Hematopoietic multipotent progenitor cell treated with erythropoietin and hydrocortisone succinate and interleukin-3 and kit ligand, for 6 days (in vitro differentiated cells): ENCODE measurements at places on chromosomes 4 and X.

DNA sequence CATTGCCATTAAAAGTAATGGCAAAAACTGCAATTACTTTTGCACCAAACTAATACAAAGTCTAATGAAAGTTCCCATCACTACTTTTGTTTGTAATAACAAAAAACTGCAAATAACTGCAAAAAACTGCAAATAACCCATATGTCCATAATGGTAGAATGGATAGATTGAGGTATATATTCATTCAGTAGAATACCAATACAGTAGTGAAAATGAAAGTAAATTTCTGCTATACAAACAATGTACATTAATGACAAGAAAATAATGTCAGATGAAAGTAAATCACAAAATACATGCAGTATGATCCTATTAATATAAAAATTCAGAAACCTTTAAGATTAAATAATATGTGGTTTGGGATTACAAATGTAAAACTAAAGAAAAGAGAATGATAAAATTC lies 41.3 kb upstream of the CEP135 start:
- no peak for DNase-seq

GRCh38 chr4:88062843-88063242 lies 55.4 kb downstream of the PKD2 start:
- DNase-seq, result no peak

DNA sequence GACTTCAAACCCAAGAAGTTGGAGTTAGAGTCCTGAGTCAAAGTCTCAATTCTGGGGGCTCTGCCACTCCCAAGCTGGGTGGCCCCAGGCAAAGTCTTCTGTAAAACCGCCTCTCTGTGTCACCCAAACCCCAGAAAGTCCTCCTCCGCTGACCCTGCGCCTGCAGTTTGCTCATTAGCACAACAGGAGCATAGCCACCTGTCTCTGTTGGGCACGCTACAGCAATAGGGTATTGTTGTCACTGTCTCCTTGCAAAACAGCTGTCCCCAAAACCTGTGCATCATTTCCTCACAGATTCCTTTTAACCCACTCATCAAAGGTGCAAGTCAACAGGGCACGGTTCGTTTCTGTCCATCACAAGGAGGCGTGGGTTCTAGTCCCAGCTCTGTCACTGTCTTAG lies 8.0 kb upstream of the DGAT2L6 start:
- no peak for DNase-seq

DNA sequence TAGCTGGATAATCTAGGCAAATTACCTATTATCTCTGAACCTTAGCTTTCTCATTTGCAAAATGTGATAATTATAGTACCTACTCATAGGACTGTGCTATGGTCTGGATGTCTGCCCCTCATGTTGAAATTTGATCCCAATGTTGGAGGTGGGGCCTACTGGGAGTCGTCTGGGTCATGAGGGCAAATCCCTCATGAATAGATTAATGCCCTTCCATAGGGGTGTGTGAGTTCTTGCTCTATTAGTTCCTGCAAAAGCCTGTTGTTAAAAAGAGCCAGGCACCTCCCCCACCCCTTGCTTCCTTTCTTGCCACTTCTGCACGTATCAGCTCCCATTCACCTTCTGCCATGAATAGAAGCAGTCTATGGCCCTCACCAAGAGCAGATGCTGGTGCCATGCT lies 73.9 kb downstream of the SERTM2 start:
- DNase-seq, result no peak

DNA sequence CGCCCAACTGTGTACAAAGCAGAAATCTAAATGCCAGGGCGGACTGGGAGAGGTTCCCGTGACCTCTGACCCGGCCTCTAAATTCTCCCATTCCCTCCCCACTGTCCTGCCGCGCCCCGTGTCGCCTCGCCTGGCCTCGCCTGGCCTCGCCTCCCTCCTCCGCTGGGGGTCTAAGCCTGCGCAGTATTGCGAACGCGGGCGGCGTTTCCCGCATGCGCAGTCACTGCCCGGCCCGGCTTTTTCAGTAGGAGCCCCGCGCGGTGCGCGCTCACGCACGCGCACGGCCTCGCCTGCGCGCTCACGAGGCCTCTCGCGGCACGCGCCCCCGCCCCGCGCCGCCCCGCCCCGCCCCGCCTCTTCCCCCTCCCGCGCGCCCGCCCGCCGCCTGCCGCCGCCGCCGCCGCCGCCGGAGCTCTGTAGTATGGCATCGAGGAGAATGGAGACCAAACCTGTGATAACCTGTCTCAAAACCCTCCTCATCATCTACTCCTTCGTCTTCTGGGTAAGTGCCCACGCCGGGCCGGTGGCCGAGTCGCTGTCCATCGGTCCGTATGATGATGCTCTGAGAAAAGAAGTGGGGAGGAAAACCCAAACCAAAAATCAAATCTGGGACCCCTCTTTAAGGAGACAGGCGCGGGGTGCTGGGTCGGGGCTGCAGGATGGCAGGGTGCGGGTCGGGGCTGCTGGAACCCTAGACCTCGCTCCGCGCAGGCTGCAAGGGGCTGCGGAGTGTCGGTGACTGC lies at the start of gene TSPAN7:
TSPAN7 (plus strand) TSS at position 417 of the 743 bp plus-strand sequence; CDS start at position 422, 5 bp downstream.
- DNase-seq, result peak; percentile 78

- no peak for DNase-seq
Observed at GRCh38 chr4:165986956-165987698, 114.1 kb downstream of the TLL1 start.

DNA sequence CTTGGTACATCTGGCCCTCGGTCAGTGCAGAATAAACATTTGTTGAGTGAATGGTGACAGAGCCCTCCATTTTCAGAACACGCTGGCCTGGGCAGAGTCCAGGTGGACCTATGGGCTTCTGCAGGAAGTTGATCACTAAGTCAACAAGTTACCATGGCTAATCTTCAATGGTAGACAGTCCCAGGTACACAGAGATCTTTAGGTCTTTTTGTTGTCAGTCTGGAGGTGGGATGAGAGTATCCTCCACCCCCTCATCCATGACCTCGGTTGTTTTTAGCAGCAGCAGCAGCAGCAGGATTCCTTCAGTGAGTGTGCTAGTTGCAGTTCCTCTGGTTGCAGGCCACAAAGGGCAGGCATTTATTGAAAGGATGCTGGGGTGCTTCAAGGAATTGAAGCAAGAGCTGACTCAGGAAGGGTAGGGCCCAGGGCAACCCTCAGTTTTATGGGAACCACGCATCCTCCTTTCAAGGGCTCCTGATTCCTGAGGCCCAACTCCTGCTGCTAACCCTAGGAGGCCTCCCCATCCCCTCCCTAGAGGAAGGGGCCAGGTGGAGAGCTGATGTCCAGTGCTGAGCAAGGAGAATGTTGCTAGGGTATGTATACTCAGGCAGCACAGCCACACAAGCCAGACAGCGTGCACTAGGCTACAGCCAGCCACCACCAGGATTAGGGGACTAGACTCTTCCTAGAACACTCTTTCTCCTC lies 1.7 kb upstream of the USP27X start:
- DNase-seq, result no peak

DNA sequence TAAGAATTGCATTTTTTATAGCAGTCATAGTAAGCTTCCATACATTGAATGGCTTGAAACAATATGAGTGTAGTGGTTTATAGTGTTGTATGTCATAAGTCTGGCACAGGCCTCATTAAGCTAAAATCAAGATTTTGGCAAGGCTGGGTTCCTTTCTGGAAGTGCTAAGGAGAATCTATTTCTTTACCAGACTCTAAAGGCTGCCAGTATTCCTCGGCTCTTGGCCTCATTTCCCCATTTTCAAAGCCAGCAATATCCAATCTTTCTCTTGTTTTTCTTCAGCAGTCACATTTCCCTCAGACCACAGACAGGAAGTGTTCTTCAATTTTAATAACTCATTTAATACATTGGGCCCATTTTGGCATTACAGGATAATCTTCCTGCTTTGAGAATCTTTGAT lies 1155.5 kb upstream of the PABPC4L start:
- DNase-seq, result no peak

DNA sequence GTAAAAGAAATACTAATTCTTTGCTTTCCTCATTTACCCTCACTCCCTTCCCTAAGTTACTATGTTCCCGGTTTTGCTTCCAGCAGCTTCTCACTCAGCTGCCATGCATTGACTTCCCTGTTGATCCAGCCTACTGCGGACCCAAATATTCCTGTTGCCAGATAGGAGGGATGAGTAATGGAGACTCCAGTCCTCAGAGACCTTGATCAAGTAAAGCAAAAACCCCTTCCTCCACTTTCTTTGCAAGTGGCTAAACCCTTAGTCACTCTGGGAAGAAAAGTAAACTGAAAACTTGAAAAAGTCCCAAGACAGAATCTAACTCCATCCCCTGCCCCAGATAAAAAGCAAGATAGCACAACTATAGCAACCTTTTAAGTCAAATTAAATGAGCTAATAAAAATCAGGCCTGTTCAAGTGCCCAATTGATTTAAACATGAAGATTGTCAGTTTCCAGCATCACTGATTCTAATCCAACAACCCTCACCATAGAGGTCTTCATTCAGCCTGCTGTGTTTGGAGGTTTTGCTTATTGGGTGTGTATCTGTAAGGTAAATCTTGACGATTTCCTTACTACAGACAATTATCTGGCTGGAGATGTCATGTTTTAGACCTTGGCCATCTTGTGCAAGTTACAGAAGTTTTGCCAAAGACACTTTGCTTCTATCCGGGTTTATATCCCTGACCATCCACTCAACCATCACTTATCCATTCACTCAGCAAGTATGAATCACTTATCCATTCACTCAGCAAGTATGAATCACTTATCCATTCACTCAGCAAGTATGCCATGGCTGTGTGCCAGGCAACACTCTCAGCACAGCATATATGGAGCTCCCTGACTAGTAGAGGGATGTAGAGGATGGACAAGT lies 17.6 kb downstream of the FGFBP1 start:
- no peak for DNase-seq

DNA sequence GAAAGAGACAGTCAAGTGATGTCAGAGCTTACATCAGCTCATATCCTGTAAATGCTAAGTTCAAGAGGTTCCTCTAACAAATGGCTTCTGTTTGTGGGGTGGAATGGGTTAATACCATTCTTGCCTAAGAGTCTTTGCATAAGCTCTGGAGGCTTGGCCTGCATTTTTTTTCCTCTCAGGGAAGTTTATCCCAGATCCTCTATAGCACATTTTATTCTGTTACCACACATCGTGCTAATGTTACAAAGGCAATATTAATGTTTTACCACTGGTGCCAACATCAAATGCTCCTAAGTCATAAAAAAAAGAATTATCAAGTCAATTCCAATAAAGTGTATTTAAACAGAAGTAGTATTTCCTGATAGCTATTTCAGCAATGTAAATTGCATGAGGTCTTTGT lies 2.9 kb upstream of the ADH6 start:
- no peak for DNase-seq
